ENCODE measurements at places on chromosomes 3 and 15.

DNA sequence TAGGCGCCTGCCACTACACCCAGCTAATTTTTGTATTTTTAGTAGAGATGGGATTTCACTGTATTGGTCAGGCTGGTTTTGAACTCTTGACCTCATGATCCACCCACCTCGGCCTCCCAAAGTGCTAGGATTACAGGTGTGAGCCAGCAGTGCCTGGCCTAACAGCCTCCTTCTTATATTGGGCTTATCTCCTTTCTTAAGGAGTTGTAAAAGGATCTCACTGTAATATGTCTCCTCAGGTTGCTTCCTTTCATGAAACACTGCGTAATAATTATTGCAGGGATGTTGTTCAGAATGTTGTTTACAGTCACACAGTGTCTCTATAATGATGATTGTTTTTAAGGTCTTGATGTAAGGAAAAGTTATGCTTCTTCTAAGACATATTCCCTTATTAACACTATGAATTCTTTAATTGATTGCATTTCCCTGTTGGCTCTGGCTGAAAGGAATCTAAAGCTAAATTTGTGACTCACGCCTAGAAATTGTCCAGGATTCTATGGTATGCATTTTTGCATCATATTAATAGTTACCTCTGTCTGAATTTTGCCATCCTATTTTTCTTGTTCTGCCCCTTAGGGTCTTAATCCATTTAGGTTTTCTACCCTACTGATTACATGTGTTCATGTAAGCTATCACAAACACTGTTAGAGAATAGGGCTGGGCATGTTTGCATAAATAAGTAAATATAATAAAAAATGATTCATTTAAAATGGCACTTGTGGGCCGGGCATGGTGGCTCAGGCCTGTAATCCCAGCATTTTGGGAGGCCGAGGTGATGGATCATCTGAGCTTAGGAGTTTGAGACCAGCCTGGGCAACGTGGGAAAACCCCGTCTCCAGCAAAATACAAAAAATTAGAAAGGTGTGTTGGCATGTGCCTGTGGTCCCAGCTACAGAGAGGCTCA is 24.5 kb upstream of the RNF111 start:
- no peak for DNase-seq

DNA sequence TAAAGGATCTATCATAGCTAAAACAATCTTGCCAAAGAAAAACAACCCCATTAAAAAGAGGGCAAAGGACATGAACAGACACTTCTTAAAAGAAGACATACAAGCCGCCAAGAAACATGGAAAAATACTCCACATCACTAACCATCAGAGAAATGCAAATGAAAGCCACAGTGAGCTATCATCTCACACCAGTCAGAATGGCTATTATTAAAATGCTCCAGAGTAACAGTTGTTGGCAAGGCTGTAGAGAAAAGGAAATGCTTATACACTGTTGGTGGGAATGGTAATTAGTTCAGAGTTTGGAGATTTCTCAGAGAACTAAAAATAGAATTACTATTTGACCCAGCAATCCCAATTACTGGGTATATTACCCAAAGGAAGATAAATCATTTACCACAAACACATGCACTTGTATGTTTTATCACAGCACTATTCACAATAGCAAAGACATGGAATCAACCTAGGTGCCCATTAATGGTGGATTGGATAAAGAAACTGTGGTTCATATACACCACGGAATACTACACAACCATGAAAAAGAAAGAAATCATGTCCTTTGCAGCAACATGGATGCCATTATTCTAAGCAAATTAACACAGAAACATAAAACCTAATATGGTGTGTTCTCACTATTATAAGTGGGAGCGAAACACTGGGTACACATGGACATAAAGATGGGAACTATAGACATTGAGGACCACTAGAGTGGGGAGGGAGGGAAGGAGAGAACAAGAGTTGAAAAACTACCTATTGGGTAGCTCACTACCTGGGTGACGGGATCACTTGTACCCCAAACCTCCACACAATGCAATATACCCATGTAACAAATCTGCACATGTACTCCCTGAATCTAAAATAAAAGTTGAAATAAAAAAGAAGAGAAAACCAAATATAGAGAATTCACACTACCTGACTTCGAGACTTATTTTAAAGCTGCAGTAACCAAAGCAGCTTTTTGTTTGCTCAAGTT is 32.6 kb downstream of the ITGA11 start:
- no peak for DNase-seq

DNA sequence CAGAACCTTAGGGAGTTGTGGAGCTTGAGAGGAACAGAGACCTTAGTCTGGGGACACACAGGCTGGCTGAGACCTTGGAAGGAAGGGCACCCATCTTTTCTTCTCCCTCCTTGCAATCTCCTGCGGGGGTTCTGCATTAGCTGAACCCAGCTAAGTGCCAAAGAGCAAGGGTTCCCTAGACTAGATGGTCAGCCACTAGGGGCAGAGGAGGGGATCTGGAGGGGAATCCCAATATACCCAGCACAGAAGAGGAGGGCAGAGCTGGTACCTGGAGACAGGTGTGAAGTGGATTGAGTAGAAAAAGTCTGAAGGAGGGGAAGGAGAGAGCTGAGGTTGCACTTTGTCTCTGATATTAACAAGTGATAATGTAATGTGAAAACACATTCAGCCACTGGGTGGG is 212.8 kb downstream of the ADAMTS9 start:
- no peak for DNase-seq

DNA sequence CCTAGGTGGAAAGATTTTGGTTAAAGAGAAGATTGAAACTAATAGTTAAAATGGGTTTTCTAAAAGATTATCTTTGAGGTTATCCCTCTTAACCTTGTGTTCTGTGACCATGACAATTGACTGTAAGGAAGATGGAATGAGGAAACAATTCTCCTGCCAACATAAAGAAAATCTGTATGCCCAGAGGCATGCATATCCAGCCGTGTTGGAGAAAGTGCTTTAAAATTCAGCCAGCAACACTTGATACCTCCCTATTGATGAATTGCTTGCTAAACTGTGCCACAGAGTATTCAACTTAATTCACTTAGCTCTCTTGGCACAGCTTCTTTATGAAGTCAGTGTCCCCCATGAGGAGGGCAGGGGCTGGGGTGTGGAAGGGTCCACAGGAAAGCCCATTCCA is 203.5 kb downstream of the UBE2E2 start:
- DNase-seq: no peak

GRCh38 chr15:26736502-26737248 is 36.2 kb downstream of the GABRB3 start:
- DNase-seq: no peak

DNA sequence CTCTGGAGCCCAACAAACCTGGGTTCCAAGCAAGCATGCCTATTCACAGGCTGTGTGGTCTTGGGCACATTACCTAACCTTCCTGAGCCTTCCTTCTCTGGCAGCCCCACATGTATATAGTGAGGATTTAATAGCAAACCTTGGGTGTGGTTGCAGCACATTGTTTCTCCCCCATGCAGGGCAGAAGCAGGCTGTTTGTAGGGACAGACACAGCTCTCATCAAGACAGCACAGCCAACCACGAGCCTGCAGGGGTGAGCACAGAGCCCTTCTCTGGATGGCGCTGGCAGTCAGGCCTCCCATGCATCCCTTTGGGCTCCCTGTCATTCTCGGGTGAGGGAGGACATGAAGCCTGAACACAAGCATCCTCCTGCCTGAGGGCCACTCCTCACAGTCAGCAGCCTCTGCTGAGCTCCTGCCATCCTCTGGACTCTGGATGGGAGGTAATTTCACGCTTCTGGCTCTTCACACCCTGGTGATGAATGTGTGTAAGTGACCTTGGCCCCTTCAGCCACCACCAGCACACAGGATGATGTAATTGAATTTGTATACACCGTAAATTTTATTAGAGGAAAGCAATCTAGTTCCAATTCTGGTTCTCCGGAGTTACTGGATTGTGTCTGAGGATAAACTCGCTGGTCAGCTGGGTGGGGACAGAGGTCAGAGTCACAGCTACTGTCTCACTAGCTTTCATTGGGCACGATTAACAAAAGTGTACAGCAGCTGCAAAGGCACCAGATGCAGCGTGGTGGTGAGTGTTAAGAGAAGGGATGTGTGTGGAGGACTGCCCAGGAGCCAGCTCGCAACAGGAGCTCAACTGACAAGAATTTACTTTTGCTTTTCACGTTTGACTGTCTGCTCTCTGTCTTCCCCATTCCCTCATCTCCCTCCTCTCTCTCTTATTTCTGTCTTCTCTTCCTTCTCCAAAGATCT is 118.1 kb downstream of the CLSTN2 start:
- DNase-seq: no peak
